ENCODE measurements at places on chromosomes 11 and 22. TPM values are rescaled to one million over a fixed set of nuclear protein-coding genes. Genes with fewer than 3 reads are reported as not detected.

The CCDC73 gene
- polyA plus RNA-seq = not detected

The SLC16A8 gene
- 1.2 TPM for polyA plus RNA-seq

The ACCS gene
- polyA plus RNA-seq = 1.0 TPM

The HEPN1 gene
- not detected for polyA plus RNA-seq

The RNF121 gene
- polyA plus RNA-seq = 24.6 TPM

The ENTHD1 gene
- not detected for polyA plus RNA-seq

The CTSC gene
- polyA plus RNA-seq = 14.9 TPM

The PKP3 gene
- polyA plus RNA-seq = 0.32 TPM

The SLC17A6 gene
- polyA plus RNA-seq = 0.41 TPM

The FAR1 gene
- polyA plus RNA-seq = 7.0 TPM

The LDHAL6A gene
- not detected for polyA plus RNA-seq

The BCR gene
- polyA plus RNA-seq = 52.6 TPM

The MYBPC3 gene
- not detected for polyA plus RNA-seq

The NPAS4 gene
- not detected for polyA plus RNA-seq

The CSF2RB gene
- polyA plus RNA-seq = 0.20 TPM

The FREY1 gene
- 0.49 TPM for polyA plus RNA-seq

The MSANTD4 gene
- 7.5 TPM for polyA plus RNA-seq

The PHLDA2 gene
- 10.6 TPM for polyA plus RNA-seq

The KCTD21 gene
- polyA plus RNA-seq = 14.5 TPM

The CDKN1C gene
- 323 TPM for polyA plus RNA-seq

The HNRNPUL2 gene
- polyA plus RNA-seq = 122 TPM

The OR51E2 gene
- polyA plus RNA-seq = 0.12 TPM

The OR2D2 gene
- not detected for polyA plus RNA-seq

The MB gene
- 2.7 TPM for polyA plus RNA-seq

The CATSPERZ gene
- not detected for polyA plus RNA-seq
